IMR-90 (cell line): ENCODE measurements at places on chromosomes 16 and 17. TPM values are rescaled to one million over a fixed set of nuclear protein-coding genes. Genes with fewer than 3 reads are reported as not detected.

- peak; percentile 51 for DNase-seq
Measured at GRCh38 chr17:40345161-40345993, 19.2 kb downstream of the GJD3 start.

DNA sequence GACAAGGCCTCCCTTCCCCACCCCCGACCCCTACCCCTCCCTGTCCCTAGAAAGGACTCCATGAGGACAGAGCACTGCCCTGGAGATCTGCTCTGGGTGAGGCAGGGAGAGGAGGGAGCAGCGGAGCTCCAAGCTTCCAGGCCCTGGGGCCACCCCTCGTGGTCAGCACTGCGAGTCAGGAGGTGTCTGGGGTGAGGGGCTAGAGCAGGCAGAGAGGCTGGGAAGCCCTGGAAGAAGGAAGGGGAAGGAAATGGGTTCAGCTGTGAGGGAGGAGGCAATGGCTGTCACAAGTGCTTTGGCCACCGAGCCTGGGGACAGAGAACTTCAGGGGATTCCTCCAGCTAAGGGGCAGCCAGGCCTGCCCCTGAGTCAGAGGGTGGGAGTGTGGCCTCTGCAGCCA, 28.2 kb upstream of the DNAI2 start:
- no peak for DNase-seq

DNA sequence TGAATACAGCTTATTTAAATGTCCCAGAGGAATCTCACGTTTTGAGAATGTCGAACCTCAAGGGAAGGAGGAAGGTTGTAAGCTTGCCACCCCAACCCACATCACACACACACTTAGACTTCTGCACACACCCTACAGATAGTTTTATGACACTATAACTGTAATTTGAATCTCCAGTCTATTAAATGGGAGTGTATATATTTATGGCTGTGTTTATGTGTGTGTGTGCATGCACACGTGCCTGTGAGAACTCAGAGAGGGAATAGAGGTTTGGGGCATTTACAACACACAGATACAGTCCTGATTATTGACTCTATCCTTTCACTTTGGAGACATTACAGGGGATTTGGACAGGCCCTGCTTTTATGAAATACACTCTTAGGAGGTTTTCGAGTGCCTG, 171.5 kb upstream of the MAF start:
- no peak for DNase-seq

DNA sequence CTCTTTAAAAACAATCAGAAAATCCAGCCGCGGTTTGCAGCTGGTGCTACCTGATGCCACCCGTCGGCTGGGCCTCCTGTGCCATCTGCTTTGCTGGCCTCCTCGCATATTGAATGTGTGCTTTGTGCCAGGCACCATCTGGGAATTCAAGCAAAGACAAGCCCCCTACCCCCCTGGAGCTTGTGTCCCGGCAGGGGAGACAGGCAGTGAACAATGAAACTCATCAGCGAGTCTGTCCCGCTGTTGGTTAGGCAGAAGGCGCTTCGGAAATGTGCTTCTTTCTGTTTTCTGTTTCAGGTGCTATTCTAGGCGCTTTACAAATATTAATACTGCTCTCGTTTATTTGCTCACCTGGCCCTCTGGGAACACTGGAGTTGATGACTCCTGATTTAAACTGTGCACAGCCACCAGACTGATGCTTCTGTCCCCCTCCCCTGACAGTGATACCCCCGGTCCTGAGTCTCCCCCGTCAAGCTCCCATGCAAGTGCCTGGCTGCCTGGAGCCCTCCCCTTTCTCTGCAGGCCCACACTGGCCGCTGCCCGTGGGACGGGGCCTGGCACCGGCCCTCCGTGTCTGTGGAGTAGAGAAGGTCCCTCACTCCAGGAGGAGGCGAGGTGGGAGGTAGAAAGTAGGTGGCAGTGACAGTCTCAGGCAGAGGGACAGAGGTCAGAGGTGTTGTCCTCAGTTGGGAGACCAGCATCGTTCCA, 126.1 kb upstream of the PLCG2 start:
- no peak for DNase-seq

DNA sequence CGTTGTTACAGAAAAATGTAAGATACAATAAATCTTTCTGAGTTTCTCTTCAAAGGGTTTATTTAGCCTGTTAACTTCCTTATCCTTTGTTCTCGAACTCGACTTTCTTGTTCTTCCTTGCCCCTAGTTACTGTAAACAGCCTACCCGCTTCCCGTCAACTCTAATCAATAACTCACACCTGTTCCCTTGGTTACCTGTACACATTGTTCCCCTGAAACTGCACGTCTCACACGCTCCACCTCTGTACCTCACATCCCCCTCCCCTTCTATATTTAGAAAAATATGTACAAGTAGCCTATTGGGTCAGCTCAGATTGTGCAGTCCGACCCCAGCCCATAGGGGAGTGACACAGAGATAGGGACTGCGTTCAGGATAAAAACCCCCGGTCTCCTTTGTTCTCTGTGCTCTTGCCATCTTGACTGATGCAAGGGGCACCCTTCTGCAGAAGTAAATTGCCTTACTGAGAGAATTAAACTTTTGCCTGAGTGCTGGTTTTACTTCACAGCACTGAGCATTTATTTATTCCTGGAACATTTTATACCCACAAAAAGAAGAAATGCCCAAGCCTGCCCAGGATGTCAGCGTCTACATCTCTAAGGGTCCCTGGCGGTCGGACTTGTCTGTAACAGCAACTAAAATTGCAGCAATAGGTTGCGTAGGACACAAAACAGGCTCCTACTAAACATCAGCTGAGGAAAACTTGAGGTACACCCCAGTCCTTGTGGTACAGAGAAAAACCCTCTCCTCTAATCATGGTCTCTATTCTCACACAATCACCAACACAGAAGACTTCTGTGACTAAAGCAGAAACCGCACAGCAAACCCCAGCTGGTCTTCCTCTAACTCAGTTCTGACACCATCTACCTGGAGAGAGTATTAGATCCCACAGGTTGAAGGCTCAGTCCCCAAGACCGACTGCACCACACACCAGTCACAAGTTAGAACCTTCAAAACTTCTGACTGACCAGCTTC, 11.3 kb downstream of the WDR45B start:
- no peak for DNase-seq

- no peak for DNase-seq
Measured at GRCh38 chr17:82783498-82783897, 31.6 kb downstream of the TBCD start.

GRCh38 chr17:47209499-47209898, 351 bp downstream of the MYL4 start:
- no peak for DNase-seq

- no peak for DNase-seq
Measured at GRCh38 chr17:50957600-50958575, 91.7 kb upstream of the TOB1 start.

- peak; percentile 53 for DNase-seq
Measured at GRCh38 chr17:72432143-72432621, 311.4 kb downstream of the SOX9 start.

DNA sequence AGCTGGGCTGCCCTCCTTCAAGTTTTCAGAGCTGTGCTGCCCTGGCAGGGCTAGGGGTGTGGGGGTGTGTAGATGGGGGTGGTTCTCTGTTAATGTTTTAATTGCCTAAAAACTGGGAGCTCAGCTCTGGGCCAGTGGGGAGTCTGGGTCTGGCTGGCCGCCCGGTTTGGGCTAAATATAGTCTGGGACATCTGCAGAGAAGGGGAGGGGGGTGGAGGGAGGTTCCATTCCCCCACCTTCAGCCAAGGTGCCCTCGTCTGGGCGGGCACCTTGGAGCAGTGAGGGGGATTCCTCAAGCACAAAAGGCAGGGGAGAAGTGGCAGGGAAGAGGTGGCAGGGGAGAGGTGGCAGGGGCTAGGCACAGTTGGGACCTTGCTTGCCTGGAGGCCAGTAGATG, 13.0 kb downstream of the RARA start:
- DNase-seq: no peak

- no peak for DNase-seq
Measured at GRCh38 chr17:52823155-52823554, 664.6 kb upstream of the CA10 start.

DNA sequence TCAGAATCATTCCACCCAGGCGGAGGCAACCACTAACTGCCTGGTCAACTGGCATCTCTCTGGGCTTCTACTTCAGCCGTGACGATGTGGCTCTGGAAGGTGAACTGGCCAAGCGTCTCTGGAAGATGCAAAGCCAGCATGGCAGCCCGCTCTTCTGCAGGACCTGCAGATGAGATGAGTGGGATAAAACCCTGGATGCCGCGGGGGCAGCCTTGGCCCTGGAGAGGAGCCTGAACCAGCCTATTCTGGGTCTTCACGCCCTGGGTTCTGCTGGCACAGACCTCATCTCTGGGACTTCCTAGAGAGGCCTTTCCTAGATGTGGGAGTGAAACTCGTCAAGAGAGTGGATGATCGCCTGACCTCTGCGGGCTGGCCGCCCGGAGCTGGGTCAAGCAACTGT, 10.6 kb downstream of the UBB start:
- no peak for DNase-seq

- DNase-seq: no peak
Measured at GRCh38 chr17:266219-266618, 84.8 kb upstream of the DOC2B start.

DNA sequence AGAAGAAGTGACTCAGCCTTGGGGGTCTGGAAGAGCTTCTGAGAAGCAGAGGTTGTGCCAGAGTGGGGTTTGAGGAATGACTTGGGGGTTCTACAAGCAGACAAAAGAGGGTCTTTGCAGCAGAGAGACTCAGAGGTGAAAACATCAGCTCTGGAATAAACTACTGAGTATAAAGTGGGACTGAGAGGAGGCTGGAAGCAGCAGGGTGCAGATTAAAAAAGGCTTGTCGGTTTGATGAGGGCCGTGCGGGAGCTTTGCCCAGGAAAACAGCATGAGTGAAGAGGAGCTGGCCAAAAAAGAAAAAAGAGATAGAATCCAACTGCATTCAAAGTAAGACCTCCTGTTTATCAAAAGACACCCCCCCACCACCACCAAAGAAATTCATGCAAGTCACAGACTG, 13.1 kb upstream of the ACE start:
- DNase-seq: no peak

DNA sequence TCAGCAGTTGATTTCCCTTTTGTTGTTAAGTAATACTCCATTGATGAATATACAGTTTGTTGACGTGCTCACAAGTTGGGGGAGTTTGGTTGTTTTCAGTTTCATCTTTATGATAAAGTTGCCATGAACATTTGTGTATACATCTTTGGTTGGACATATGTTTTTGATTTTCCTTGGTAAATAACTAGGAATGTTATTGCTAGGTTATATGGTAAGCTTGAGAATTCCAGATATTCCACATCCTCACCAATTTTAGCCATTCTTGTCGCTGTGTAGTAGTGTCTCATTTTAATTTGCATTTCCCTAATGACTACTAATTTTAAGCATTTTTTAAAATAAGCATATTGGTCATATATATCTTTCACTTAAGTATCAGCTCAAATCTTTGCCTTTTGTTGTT, 55.0 kb upstream of the RASL10B start:
- no peak for DNase-seq

- no peak for DNase-seq
Measured at GRCh38 chr16:89485701-89486246, 4.6 kb downstream of the ANKRD11 start.

DNA sequence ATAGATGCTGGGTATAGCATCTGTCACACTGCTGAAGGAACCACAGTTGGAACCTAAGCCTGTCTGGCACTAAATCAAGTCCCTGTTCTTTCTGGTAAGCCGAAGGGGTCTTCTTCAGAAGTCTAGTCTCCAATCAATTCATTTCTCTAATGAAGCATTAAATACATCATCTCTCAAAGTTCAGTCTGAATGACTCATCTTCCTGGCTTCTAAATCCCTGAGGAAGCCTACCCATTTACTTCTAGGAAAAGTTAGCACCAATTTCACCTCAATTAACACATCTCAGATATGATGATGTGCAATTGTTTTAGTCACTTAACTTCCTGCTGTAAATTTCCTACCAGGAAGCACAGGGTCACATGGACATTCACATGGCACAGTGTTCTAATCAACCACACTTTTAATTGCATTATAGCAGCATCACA, 49.9 kb downstream of the TEX14 start:
- DNase-seq: no peak

DNA sequence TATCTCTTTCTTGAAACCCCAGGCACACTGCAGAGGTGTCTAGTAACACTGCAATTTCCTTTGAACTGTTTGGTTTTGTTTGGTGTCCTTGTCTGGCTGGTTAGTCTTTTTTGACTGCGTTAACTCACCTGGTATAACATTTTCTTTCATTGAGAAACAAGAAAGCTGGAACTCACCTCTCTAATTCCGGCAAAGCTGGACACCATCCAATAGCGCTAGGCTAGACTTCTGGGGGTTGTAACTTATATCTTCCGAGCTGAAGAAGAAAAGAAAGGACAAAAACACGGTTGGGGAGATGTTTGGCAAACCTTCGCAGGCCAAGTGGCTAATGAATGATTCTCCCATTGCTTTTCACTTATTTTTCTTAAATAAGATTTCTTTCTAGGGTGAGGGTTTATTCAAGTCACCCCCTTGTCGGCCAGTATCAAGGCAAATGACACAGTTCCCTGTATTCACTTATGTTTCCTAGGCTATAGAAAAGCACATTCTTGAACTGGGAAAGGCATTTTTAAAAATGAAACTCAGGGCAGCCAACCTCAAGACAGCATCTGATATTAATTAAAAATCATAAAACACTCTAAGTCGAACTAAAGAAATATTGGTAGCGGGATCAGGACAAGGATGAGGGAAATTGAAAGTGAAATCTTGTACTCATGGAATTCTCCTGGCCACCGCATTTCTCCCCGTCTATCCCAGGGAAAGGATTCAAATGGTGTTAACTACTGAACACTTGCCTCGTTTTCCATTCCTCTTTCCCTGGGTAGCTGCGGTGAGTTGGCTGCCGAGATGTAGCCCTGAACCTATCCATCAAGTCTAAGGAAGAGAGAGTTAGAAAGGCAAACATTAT, 95.9 kb upstream of the ZFHX3 start:
- DNase-seq: no peak

The CA7 gene
- polyA plus RNA-seq: not detected in 2 replicates

The SLC12A3 gene
- not detected in 2 replicates for polyA plus RNA-seq

The CD300LB gene
- not detected in 2 replicates for polyA plus RNA-seq

The HES7 gene
- polyA plus RNA-seq: 0.43 and 0.56 TPM in 2 replicates

The CCDC182 gene
- polyA plus RNA-seq: not detected in 2 replicates

The RNF112 gene
- 5.5 and 5.7 TPM in 2 replicates for polyA plus RNA-seq

The UMOD gene
- polyA plus RNA-seq: not detected in 2 replicates

The C17orf50 gene
- polyA plus RNA-seq: not detected in 2 replicates

The SPNS3 gene
- polyA plus RNA-seq: not detected in 2 replicates

The KCNH4 gene
- 0.03 and 0.06 TPM in 2 replicates for polyA plus RNA-seq

The RGS9 gene
- 0.77 and 1.1 TPM in 2 replicates for polyA plus RNA-seq

The PKMYT1 gene
- polyA plus RNA-seq: 14.9 and 18.7 TPM in 2 replicates

The SNX20 gene
- polyA plus RNA-seq: not detected in 2 replicates
